Upper lobe of left lung (tissue), 6 donors: ENCODE measurements at places on chromosomes 2 and 18. TPM values are rescaled to one million over a fixed set of nuclear protein-coding genes. Genes with fewer than 3 reads are reported as not detected.

DNA sequence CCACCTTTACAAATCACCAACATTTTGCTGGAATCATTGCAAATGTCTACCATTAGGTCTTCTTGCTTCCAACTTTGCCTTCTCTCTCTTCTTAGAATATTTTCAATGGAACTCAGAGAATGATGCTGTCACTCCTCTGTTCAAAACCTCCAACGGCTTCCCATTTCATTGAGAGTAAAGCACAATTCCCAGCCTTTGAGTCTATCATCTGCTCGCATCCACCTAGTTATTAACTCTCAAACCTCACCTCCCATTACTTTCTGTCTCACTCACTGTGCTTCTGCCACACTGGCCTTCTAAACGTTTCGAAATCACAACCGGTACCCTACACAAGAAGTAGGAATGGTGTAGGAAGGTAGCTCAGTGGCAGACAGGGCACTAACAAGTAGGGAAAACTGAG lies 40.0 kb downstream of the ROCK2 start:
- H3K27ac ChIP-seq: no peak overlapping the region
- no peaks in the 10 kb centered on the region for H3K36me3 ChIP-seq
- no peak overlapping the region for H3K4me3 ChIP-seq
- H3K27me3 ChIP-seq: no peaks in the 10 kb centered on the region
- DNase-seq: no peak
- H3K4me1 ChIP-seq: peaks cover 5% of the 10 kb centered on the region

- H3K27me3 ChIP-seq: no peaks in the 10 kb centered on the region
- H3K4me3 ChIP-seq: no peak overlapping the region
- DNase-seq: no peak
- H3K4me1 ChIP-seq: no peaks in the 10 kb centered on the region
- no peak overlapping the region for H3K27ac ChIP-seq
- no peaks in the 10 kb centered on the region for H3K36me3 ChIP-seq
Observed at GRCh38 chr2:48829036-48829435, 73.5 kb upstream of the LHCGR start.

DNA sequence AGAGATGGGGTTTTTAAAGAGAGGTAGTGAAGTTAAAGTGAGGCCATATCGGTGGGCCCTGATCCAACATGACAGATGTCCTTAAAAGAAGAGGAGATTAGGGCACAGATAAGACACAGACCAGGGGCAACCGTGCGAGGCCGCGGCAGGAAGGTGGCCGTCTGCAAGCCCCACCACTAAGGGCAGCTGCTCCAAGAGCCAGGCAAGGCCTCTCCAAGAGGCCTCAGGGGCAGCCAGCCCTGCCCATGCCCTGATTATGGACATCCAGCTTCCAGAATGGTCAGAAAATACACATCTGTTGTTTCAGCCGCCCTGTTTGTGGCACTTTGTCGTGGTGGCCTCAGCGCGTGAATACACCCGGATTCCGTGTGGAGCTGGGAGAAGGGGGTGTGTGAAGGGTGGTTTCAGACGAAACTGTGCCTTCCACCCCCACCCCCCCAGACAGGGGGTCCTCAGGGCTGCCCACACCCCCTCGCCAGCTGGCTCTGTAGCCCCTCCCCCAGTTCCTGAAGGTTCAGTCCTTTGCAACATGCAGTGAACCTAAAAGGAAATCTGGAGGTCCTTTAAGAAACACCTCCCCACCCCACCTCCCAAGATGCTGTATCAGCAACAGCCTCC lies 74.1 kb upstream of the SMAD7 start:
- no peaks in the 10 kb centered on the region for H3K4me1 ChIP-seq
- H3K36me3 ChIP-seq: no peaks in the 10 kb centered on the region
- H3K27me3 ChIP-seq: no peaks in the 10 kb centered on the region
- no peak overlapping the region for H3K27ac ChIP-seq
- no peak for DNase-seq
- H3K4me3 ChIP-seq: no peak overlapping the region

DNA sequence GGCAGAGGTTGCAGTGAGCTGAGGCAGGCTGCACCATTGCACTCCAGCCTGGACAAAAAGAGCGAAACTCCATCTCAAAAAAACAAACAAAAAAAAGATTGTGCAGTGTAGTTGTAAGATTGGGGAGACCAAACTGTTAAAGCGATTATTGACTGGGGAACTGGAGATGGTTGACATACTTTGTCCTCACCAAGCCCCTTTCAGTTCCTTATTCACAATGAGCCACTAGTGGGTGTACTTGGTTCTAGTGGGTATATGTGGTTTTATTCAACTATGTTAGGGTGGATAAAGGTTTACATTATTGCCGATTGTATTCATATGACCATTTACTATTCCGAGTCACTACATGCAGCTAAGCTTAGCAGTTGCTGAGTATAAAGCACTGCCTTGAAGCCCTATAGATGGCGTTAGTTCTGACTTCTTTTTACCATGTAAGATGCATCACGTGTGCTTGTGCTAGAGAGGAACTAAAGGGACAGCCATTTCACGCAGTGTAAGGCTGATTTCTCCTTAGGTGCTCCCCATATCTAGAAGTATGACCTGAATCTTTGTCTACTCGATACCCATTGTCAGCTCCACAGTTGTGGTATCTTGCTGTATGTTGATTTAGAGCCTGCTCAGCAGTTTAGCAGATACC lies 12.1 kb downstream of the EIF4E2 start:
- H3K4me3 ChIP-seq: no peak overlapping the region
- DNase-seq: no peak
- peaks cover 61% of the 10 kb centered on the region for H3K36me3 ChIP-seq
- H3K27ac ChIP-seq: no peak overlapping the region

DNA sequence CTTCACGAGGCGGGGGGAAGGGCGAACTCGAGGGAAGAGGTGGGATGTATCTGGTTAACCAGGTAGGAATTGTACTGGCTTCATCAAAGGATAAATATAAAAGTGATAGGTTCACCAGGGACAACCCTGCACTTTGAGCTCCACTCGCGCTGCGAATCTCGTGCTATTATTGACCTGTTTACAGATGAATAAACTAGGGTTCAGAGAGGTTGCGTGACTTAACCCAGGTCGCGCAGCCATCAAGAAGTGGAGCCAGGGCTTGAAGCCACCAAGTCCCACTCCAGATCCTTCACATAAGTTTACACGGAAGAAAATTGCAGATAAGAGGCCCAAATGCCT lies 1.4 kb upstream of the CYP1B1 start:
- H3K4me1 ChIP-seq: peaks cover 27% of the 10 kb centered on the region
- H3K4me3 ChIP-seq: peak overlapping the region; percentile 58
- no peaks in the 10 kb centered on the region for H3K36me3 ChIP-seq
- H3K27me3 ChIP-seq: no peaks in the 10 kb centered on the region

DNA sequence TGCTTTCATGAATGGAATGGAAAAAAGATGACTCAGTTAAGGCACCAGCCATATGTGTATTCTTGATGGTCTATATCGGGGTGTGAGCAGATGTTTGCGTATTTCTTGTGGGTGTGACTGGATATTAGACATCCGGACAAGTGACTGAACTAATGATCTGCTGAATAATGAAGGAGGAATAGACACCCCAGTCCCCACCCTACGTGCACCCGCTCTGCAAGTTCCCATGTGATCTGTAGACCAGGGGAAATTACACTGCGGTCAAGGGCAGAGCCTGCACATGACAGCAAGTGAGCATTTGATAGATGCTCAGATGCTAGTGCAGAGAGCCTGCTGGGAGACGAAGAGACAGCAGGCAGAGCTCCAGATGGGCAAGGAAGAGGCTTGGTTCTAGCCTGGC lies 12.4 kb upstream of the PRLH start:
- DNase-seq: no peak
- no peaks in the 10 kb centered on the region for H3K4me1 ChIP-seq
- H3K36me3 ChIP-seq: peaks cover 24% of the 10 kb centered on the region
- no peak overlapping the region for H3K4me3 ChIP-seq

- peak overlapping the region; percentile 13 for H3K27ac ChIP-seq
- H3K36me3 ChIP-seq: no peaks in the 10 kb centered on the region
- no peaks in the 10 kb centered on the region for H3K27me3 ChIP-seq
- DNase-seq: no peak
- peaks cover 55% of the 10 kb centered on the region for H3K4me1 ChIP-seq
- no peak overlapping the region for H3K4me3 ChIP-seq
Observed at GRCh38 chr2:239252393-239252792, 148.4 kb downstream of the HDAC4 start.

GRCh38 chr2:641872-642815 lies 35.1 kb downstream of the TMEM18 start:
- no peak overlapping the region for H3K4me3 ChIP-seq
- H3K4me1 ChIP-seq: no peaks in the 10 kb centered on the region
- DNase-seq: no peak
- H3K27me3 ChIP-seq: no peaks in the 10 kb centered on the region

GRCh38 chr2:26706616-26707473 lies 14.3 kb downstream of the KCNK3 start:
- H3K4me3 ChIP-seq: no peak overlapping the region
- no peaks in the 10 kb centered on the region for H3K36me3 ChIP-seq
- H3K4me1 ChIP-seq: no peaks in the 10 kb centered on the region

DNA sequence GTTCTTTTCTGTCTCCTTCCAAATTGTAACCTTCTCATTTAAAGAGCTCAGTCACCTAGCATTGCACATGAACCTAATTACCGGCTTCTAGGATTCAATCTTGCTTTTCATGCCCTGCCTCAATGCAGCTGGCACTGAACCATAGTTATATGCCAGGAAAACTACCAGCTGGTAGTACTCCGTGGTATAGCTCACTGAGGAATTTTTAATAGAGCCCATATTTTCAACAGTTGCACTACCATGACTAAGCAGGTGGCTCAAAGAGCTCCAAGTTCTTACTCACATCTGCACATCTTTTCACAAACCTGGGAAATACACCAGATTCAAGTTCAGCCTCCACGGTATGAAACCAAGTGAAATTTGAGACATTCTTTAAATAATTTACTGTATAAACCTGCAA lies 363.5 kb downstream of the GRB14 start:
- no peak overlapping the region for H3K27ac ChIP-seq
- H3K4me3 ChIP-seq: no peak overlapping the region
- H3K36me3 ChIP-seq: no peaks in the 10 kb centered on the region
- H3K4me1 ChIP-seq: no peaks in the 10 kb centered on the region
- no peak for DNase-seq

The MEP1B gene
- not detected for total RNA-seq

The PROKR1 gene
- not detected for total RNA-seq

The CKAP2L gene
- 2.3 TPM for total RNA-seq

The UGT1A8 gene
- not detected for total RNA-seq

The ATL2 gene
- 43.9 TPM for total RNA-seq
